Kidney (tissue), 22 donors: ENCODE measurements at places on chromosomes 3 and 15.
A peak's percentile ranks its signal among the peaks of the same experiment; 100 is the strongest.

- DNase-seq = no peak
Measured at GRCh38 chr3:94251566-94251965, 188.7 kb downstream of the NSUN3 start.

- DNase-seq = no peak
Measured at GRCh38 chr3:150077581-150078247, 107.0 kb upstream of the PFN2 start.

DNA sequence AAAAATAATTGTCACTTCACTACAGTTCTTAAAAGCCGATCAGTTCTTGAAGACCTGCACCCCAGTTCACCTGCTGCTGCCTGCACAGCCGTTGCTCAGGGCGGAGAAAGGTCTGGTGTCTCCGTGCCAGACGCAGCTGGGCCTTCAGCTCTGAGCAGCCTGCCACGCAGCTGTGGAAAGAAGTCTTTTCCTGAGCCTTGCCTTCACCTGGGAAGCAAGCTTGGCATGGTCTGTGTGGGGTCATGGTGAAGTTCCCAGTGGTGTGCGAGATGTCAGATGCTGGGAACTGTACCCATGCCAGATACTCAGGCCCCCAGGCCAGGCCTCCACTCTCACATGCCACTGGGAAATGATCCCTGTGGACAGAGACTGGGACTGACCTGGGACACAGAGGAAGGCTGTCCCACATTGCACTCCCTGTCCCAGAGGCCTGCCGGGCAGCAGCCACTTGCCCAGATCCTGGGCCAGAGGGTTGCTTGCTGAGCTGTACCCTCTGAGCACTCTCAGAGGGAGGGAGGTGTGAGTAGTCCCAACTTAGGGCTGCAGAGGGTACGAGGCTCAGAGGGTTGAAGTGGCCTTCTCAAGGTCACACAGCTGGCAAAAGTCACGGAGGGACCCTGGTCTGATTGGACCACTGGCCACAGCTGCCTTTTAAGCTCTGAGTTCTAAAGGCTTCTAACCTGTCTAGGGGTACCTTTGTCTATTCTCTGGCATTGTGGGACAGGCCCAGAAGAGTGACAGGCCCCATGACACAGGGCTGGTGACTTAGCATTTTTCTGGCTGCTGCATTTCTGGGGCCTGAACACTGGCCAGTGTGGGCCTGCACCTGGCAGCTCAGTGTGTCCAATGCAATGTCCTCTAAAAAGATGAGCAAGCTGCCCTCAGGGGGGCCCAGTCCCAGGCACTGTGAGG lies 55.4 kb downstream of the KLF13 start:
- DNase-seq = no peak

GRCh38 chr3:157135671-157136396 lies 24.1 kb downstream of the CCNL1 start:
- DNase-seq = no peak

DNA sequence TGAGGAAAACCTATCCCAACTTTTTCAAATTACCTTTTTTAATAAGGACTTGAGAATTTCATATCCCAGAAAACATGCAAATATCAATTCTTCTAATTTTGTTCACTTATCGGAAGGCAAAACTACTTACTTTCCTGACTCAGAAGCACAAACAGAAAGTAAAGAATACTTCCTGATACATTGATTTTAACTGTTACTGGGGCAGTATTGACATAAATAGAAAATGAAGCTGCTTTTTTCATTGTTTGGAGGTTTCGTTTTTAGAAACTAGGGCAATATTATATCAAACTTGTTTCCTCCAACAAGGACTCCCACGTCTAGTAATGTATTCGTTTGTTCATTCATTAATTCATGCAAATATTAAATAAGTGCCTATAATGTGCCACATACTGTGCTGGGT lies 19.1 kb downstream of the PAQR9 start:
- no peak for DNase-seq

DNA sequence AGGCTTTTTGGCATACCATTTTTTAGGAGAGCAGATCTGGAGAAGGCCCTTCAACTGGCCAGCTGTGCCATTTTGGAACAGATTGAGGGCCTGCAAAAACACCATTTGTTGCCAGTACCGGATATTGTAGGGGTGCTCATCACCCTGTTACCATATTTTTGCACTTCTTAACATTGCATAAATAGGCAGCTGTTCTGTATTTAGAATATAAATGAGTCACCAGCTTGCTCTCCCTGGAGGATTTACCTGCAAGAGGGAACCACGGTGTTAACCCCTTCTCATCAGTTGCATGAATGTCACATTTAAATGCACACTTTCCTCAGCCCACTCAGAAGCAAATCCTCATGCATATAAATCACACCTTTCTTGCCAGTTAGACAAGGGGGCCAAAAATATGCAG lies 435.6 kb downstream of the ROBO2 start:
- DNase-seq = no peak

DNA sequence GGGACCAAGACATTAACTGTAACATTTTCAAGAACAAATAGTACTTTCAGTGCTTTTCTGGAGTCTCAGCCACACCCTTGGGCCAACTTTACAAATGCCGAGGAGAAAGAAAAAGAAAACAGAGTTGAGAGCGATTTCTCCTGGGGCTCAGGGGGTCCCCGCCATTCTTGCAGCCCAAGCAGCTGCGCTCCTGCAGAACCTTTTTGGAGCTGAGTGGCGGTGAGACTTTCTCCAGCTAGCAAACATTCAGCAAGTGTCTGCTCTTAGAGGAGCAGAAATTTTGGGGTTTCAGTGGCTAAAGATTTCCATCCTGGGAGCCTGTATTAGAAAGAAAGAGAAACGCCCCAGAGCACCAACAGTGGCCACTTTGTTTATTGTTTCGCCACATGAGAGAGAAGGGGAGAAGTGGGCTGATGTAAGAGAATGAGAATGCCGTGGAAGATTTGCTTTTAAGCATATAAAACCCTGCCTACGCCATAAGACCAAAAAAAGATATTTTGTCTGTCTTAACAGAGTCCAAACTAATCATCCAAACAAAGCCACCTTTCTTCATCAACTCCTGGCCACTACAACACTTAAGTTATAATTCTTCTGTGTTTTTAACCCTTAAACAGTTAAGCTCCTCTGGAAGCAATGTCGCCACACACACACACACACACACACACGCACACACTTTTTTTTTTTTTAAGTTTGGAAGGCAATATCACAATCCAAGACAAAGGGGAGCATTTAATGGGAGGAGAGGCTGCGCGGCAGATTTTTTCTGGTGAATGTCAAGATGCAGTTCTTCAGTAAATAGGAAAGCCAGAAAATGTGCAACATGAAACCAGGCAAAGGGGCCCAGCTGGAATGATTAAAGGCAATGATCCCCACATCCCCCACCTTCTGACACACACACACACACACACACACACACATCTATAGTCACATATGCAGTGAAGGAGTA lies 19.2 kb downstream of the EID1 start:
- no peak for DNase-seq

GRCh38 chr3:72459588-72459987 lies 388.7 kb downstream of the SHQ1 start:
- DNase-seq = no peak

DNA sequence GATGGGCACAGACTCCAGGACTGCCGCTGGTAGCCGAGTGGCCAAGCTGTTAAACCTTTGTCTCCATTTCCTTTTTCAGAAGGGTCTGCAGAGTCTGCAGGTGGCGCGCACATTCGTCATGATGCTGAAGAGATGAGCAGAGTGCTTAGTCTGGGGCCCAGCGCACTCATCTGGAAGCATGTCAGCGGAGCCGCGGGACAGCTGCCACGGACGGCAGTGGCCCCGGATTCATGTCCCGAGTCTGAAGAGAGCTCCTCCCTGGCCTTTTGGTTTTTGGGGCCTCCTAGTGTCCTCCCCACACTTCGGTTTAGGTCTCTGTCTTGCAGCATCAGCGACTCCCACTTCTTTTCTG lies 42.6 kb downstream of the KLHL25 start:
- peak; percentile 46 for DNase-seq

- DNase-seq = no peak
Measured at GRCh38 chr3:53633197-53633787, 138.9 kb downstream of the CACNA1D start.

GRCh38 chr15:48096813-48097212 lies 24.0 kb upstream of the SLC24A5 start:
- DNase-seq = no peak

GRCh38 chr3:166446291-166446690 lies 609.1 kb upstream of the BCHE start:
- DNase-seq = no peak

DNA sequence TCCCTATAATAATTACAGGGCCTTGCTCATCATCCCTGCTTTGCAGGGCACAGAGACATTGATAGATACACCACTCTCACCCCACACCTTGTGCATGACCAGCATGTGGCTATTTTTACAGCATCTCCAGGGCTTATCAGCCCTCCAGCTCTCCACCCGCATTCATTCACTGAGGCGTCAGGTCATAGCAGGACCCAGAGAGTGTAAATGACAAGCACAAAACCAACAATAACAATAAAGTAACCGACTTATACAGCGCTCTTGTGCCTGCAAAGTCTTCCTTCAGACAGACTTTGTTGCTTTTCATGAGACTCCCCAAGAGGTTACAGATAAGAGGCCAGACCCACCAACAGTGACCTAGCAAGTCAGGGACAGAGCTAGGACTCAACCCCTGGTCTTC lies 80.7 kb downstream of the TLE3 start:
- no peak for DNase-seq

DNA sequence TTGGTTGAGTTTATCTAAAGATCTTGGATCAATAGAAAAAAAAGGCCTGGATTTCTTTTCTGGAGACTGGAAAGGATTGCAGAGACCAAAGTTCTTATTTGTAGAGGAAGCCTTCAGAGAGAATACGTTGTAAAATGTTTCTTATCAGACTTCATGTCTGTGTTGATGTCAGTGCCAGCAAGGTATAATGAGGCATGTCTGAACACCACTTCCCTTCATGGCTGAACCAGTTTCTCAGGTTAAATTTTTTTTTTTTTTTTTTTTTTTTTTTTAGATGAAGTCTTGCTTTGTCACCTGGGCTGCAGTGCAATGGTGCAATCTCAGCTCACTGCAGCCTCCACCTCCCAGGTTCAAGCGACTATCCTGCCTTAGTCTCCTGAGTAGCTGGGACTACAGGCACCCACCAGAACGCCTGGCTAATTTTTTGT lies 17.8 kb upstream of the ZNF774 start:
- no peak for DNase-seq

- DNase-seq = no peak
Measured at GRCh38 chr15:62124176-62124972, 40.7 kb downstream of the C2CD4B start.

GRCh38 chr15:56425976-56426375 lies 39.0 kb downstream of the MNS1 start:
- no peak for DNase-seq

GRCh38 chr3:171875923-171876412 lies 32.8 kb downstream of the TMEM212 start:
- DNase-seq = no peak

GRCh38 chr3:48464713-48465221 lies 18.2 kb downstream of the ATRIP start:
- peak; percentile 70 for DNase-seq

DNA sequence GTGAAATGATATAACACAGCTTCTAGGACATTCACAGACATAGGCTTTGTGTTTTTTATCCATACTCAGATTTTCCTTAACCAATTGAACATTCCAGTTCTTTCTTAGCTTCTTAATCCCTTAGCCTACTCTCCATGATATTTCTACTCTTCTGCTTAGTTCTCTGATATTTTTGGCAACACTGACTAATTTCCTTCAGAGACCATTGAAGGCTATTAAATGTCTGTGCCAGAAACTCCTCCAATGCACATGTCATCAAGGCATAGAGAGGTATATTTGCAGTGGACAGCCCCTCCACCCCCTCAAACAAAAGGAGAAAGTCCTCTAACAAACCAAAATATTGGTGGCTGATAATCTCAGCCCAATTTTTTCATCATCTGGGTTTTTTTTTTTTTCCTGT lies 105.9 kb upstream of the TSC22D2 start:
- no peak for DNase-seq

DNA sequence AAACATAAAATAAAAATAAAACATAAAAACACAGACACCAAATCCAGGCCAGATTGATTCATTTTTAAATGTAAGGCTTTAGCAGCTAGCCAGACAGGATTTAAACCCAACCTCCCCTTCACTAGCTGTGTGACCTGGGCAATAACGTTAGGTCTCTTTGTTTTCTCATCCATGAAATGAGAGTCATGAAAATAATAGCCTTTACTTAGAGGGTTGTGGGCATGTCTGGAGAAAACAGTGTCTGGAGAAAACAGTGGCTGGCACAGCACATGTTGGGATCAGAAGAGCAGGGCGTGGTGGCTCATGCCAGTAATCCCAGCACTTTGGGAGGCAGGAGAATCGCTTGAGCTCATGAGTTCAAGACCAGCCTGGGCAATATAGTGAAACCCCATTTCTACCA lies 1.9 kb upstream of the DPPA4 start:
- DNase-seq = peak; percentile 54

- no peak for DNase-seq
Measured at GRCh38 chr3:113124256-113124830, 87.0 kb upstream of the BOC start.

DNA sequence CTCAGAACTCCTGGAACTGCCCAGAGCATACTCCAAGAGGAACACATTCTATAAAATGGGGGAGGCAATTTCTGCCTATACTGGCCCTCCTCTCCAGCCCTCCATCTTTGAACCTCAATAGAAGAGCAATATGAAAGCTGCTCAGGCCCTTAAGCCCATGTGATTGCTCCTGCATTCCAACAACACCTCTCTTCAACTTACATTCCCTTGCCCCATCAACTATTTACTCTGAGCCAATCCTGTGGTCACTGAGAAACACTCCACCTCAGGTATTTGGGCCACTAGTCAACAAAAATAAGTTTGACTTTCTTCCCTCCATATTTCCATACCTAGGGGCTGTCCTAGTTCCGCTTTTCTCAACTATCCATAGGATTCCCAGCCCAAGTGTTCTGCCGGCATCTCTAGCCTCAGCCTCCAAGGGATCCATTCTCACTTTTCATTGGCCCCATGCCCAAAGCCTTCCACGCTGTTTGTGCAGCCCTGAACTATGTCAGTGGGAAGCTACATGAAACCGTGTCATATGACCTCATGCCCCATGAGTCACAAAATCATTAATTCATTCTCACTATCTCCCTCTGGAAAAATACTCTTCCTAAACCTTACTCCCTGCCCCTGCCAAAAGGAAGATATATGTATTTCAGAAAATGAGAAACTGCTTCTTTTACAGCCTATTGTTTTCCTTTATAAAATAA lies 61.6 kb downstream of the GJD2 start:
- no peak for DNase-seq

GRCh38 chr15:63135804-63136203 lies 14.1 kb downstream of the LACTB start:
- DNase-seq = no peak

- no peak for DNase-seq
Measured at GRCh38 chr3:129002573-129003569, 1.8 kb downstream of the EFCC1 start.

GRCh38 chr3:3038201-3038991 lies 71.8 kb downstream of the IL5RA start:
- peak; percentile 61 for DNase-seq

GRCh38 chr3:132380920-132381319 lies 36.4 kb upstream of the DNAJC13 start:
- no peak for DNase-seq
